ENCODE measurements at places on chromosomes 2 and 18.

- DNase-seq: no peak
Observed at GRCh38 chr18:24734058-24734457, 273.6 kb downstream of the HRH4 start.

DNA sequence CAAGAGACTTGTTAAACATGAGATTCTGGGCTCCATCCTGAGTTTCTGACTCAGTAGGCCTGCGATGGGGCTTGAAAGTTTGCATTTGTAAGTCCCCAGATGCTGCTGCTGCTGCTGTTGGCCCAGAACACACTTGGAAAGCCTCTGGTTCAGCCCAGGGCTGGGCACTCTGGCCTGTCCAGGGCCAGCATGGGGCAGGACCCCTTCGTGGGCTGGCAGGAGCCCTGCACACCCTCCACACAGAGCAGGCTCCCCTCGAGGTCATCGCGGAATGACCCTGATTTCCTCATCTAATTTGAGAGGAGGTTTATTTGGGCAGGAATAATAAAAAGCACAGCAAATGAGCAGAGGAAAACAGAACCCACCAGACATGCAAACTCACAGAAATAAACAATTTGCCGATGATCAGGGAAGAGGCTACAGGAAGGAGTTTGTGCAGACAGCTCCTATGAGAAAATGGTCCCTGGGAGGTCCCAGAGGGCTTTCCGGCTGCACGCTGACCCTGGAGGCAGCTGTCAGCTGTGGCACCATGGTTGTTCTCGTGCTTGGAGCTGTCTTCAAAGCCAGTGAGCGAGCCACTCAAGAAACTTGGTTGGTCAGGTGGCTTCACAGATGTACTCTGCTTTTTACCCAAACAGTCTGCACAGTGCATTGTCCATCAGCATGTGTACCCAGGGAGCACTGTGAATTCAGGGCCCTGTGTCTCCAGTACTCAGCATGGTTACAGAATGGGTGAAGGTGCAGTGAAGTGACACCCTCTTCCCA, 119.3 kb downstream of the GLI2 start:
- DNase-seq: no peak

DNA sequence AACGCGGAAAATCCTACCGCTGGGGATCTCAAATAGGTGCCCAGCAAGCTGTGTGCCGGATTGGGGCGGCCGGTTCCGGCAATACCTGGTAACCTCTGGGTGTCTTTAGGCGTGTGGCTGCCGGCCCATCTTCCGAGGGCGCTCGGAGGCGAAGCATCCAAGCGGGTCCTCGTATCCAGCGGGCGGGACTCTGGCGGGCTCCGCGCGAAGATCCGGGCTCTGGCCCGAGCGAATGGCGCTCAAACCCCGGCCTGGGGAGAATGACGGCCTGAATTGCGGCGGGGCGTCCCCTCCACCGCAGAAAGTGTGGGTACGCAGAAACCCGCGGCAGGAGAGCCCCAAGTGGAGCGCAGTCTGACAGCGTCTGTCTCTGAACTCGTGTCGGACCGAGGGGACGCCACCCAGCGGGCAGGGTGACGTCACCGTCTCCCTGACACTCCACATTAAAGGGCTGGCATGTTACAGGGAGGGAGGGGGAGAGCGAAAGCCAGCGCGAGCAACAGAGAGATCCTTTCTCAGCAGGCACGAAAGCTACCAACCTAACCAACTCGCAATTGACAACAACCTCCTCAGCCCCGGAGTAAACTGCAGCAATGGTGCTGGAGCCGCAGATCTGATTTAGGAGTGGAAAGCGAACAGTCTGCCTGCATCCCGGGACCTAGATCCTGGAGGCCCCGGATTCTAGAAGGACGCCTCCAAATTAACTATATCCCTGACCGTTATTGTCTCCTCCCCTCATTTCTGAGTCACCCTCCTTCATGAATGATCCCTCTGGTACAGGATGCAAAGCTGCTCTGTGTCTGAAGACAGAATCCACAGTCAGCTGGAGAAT, at the start of gene SKOR2:
Gene SKOR2, minus strand, starts transcription at position 372 of the 832 bp plus-strand sequence. CDS start 2,477 bp downstream, outside the sequence.
- no peak for DNase-seq

- no peak for DNase-seq
Observed at GRCh38 chr2:85952196-85952734, 63.5 kb upstream of the ST3GAL5 start.

- no peak for DNase-seq
Observed at GRCh38 chr2:28480403-28481049, 15.3 kb upstream of the PLB1 start.

- DNase-seq: no peak
Observed at GRCh38 chr2:152396051-152396511, 61.1 kb downstream of the FMNL2 start.

- no peak for DNase-seq
Observed at GRCh38 chr2:102262216-102263129, 48.9 kb upstream of the IL1RL1 start.

DNA sequence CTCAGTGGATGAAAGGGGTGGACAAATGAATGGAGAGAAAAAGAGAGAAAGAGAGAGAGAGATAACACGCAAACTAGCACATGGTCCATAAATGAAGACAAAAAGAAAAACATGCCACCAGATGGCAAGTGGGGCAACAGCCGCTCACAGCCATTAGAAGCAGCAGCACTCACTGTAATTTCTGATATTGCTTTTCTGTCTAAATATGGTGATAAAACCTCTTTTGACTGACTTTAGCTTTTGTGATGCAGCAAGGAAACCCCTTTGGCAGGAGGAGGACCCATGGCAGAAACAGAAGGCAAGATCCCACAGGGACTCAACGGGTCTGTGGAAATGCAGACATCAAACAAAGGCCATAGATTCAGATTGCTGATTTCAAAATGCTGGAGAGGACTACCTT, 88.0 kb upstream of the CDH20 start:
- no peak for DNase-seq

DNA sequence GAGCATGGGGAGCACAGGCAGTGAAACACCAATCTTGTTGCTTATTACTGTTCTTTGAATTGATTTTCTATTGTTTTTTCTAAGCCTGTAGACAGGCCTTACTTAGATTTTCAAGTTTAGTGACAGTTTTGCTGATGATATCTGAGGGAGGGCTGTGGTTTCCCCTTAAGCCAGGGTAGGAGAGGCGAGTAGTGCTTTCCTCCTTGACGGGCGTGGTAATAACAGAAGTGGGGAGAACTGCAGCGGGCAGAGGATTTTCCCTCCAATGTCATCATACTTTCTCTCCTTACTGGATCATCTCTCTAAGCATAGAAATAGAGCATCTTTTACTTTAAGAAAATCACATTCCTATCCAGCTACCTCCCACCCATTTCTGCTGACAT, 314.4 kb downstream of the ALK start:
- DNase-seq: no peak

DNA sequence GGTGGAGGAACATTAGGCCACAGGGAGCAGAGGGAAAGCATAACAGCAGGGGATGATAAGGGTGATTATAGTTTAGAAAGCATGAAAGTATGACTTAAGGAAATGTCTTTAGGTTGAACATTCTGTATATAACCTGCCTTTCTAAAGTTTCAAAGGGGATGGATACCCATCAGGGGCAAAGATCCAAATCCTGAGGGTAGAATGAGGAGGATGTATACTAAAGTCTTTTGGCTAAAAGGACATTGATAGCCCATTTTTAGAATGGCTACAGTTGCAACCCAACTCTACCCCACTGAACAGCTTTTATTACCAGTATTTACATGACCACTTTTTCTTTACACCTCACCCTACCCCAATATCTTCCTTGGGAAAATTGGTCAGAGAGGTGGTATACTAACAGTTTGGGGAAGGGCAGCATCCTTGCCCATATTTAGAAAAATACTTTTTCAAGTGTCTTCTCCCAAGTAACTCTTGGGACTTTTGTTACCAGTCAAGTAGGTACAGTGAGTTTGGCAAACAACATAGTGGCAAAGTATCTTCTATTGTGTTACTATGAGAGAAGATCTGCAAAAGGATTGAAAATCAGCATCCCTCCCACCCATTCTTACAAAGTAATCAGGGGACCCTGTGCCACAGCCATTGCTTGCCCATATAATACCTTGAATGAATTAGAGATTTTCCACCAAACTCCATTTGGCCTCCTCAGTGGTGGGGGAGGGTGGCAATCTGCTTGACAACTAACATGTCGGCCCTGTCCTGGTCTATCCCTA, 8.3 kb downstream of the MAT2A start:
- no peak for DNase-seq

DNA sequence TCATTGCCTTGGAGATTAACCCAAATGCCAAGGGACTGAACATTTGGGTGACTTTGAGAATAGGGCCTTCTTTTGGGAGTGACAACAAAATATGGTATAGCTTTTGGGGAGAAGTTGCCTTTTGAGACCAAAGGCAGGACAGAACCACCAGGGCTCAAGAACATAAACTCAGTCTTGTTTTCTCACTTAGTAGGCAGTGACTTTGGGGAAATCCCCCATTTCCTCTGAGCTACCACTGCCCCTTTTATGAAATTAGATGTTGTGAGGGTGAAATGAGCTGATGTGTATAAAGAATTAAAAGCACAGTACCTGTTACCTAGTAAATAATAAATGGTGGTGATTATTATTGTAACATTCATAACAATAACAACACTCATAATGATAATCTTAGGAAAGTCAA, 36.5 kb downstream of the GPD2 start:
- DNase-seq: no peak

GRCh38 chr2:226552571-226553285, 246.9 kb downstream of the IRS1 start:
- no peak for DNase-seq

DNA sequence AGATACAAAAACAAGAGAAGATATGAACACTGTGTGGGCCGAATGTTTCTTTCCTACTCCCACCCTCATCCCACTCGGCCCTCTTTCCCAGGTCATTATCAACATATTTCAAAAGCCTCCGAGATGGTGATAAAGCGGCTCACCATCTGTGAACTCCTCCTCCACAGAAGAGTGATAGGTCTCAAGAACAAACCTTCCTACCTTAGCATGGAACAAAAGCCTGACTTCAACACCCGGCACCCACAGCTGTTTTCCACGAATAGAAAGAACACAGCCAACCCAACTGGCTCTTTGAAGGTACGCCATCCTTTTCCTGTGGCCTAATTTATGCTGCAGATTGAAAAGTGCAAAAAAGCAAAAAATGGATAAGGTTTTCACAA, 28.8 kb downstream of the BCL2 start:
- no peak for DNase-seq
